Chondrocyte (in vitro differentiated cells): ENCODE measurements at places on chromosomes 7 and 10. TPM values are rescaled to one million over a fixed set of nuclear protein-coding genes. Genes with fewer than 3 reads are reported as not detected.
A peak's percentile ranks its signal among the peaks of the same experiment; 100 is the strongest.

DNA sequence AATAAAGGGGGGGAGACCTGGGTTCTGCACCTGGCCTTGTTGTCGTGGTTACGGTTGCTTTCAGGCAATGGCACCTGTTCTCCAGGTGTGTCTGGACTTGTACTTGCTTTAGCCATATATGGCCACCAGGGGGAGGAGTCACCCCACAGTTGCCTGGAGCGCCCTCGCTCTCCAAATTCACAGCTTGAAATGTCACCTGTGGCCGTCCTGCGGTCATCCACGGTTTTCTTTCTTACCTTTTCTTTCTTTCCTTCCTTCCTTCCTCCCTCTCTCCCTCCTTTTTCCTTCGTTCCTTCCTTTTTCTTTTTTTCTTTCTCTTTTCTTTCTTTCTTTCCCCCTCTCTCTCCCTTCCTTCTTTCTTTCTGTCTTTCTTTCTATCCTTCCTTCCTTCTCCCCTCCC lies 157.2 kb upstream of the ZNF92 start:
- DNase-seq: no peak
- no peak overlapping the region for H3K4me3 ChIP-seq
- H3K27me3 ChIP-seq: no peaks in the 10 kb centered on the region
- H3K36me3 ChIP-seq: no peaks in the 10 kb centered on the region
- no peaks in the 10 kb centered on the region for H3K4me1 ChIP-seq
- H3K27ac ChIP-seq: no peak overlapping the region

GRCh38 chr7:121954803-121955202 lies 81.8 kb downstream of the PTPRZ1 start:
- no peaks in the 10 kb centered on the region for H3K4me1 ChIP-seq
- DNase-seq: no peak
- no peak overlapping the region for H3K27ac ChIP-seq

DNA sequence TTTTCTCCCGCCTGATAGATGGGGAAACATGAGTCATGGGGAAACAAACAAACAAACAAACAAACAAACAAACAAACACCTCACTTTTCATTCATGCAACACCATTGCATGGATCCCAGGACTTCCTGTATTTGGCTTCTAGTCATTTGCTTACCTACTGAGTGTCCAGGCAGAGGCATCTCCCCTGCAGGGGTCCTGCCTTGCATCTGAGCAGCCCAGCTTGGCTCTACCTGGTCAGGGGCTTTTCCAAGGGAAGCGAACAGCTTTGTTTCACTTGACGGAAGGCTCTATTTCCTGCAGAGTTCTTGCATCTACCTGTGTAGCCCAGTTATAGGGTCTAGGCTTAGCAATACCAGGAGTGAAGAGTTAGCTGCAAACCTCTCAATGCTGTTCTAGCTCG lies 374.2 kb downstream of the GATA3 start:
- H3K36me3 ChIP-seq: no peaks in the 10 kb centered on the region
- H3K27me3 ChIP-seq: no peaks in the 10 kb centered on the region
- no peak for DNase-seq

DNA sequence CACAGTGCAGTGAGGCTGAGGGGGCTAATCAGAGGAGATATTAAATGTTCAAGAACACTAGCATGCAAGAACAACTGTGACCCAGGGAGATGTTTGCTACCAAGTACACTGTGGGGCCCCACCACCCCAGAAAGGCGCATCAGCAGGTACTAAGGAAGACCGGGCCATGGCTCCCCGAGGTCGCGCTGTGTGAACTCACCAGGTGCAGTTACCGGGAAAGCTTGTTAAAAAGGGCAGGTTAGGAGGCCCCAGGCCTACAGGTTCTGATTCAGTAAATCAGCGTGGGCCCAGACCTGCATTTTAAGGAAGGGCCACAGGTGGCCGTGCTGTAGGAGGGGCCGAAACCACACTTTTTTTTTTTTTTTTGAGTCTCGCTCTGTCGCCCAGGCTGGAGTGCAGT lies 54.6 kb downstream of the TMEM209 start:
- H3K36me3 ChIP-seq: no peaks in the 10 kb centered on the region
- no peak for DNase-seq
- no peak overlapping the region for H3K4me3 ChIP-seq
- H3K27me3 ChIP-seq: no peaks in the 10 kb centered on the region
- H3K4me1 ChIP-seq: peaks cover 16% of the 10 kb centered on the region

GRCh38 chr10:86438091-86438749 lies 71.6 kb upstream of the GRID1 start:
- H3K4me3 ChIP-seq: no peak overlapping the region
- peak overlapping the region; percentile 80 for H3K27ac ChIP-seq
- no peaks in the 10 kb centered on the region for H3K27me3 ChIP-seq
- peaks cover 34% of the 10 kb centered on the region for H3K36me3 ChIP-seq
- DNase-seq: no peak

DNA sequence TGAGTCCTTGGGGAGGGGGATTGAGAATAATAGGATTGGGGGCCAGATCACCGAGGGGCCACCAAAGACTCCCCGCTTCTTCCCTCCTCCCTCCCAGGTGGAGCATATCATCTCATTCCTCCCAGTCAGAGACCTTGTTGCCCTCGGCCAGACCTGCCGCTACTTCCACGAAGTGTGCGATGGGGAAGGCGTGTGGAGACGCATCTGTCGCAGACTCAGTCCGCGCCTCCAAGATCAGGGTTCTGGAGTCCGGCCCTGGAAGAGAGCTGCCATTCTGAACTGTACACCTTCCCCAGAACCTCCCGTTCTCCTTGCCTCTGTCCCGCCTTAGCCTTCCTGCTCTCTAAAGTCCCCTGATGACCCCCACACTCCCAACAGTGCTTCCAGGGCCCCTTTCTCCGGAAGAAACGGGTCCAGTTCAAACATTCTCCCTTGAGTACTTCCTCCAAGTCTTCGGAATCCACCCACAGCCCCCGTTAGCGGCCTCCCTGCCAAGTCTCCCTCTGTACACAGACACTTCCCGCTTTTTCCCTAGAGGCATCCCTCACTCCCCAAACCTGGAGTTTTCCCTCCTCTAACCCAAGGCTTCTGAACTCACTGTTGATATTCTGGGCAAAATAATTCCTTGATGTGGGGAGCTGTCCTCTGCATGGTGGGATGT lies 4.1 kb downstream of the FBXO24 start:
- peaks cover 16% of the 10 kb centered on the region for H3K4me1 ChIP-seq
- H3K4me3 ChIP-seq: no peak overlapping the region
- DNase-seq: no peak
- H3K27me3 ChIP-seq: no peaks in the 10 kb centered on the region
- peak overlapping the region; percentile 37 for H3K27ac ChIP-seq
- no peaks in the 10 kb centered on the region for H3K36me3 ChIP-seq

The ZNF467 gene
- 2.3 to 3.5 TPM (median 3.1 TPM) in 3 replicates for total RNA-seq

- peaks cover 6% of the 10 kb centered on the region for H3K4me1 ChIP-seq
- peaks cover 12% of the 10 kb centered on the region for H3K36me3 ChIP-seq
- no peak for DNase-seq
- no peak overlapping the region for H3K27ac ChIP-seq
Measured at GRCh38 chr10:103584216-103585010, 90.9 kb downstream of the NEURL1 start.

DNA sequence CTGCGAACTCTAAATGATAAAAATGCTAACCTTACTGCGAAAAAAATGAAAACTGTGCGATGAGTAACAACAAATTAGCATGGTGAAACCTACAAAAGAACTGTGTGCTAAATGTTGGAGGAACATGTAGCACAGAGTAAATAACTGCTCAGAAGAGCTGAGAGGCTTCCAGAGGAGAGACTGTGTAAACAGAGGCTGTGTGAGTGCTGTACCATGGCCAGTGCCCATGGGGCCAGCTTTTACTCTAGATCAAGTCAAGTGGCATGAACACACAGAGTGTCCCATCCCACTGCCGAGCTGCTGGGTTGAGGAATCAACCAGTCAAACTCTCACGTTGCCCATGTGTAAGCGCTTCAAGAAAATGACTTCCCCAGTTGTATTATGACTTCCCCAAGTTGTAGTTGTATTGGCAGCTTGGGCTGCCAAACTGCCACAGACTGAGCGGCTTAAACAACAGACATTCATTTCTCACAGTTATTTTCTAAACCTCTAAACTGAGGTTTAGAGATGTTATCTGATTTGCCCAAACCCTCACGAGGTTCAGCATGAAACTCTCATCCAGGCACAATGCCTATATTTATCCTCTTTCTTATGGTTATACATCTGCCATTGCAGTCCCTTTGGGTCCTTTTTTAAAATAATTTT lies 270.7 kb downstream of the ABCA13 start:
- peaks cover 27% of the 10 kb centered on the region for H3K27me3 ChIP-seq
- H3K27ac ChIP-seq: no peak overlapping the region
- H3K4me3 ChIP-seq: no peak overlapping the region

- no peak for DNase-seq
- peaks cover 19% of the 10 kb centered on the region for H3K4me1 ChIP-seq
- no peak overlapping the region for H3K4me3 ChIP-seq
Measured at GRCh38 chr10:15373199-15373598, 2.1 kb upstream of the FAM171A1 start.

- no peak overlapping the region for H3K4me3 ChIP-seq
- DNase-seq: no peak
- no peak overlapping the region for H3K27ac ChIP-seq
- H3K27me3 ChIP-seq: no peaks in the 10 kb centered on the region
Measured at GRCh38 chr7:36286226-36286625, 103.4 kb upstream of the ANLN start.

DNA sequence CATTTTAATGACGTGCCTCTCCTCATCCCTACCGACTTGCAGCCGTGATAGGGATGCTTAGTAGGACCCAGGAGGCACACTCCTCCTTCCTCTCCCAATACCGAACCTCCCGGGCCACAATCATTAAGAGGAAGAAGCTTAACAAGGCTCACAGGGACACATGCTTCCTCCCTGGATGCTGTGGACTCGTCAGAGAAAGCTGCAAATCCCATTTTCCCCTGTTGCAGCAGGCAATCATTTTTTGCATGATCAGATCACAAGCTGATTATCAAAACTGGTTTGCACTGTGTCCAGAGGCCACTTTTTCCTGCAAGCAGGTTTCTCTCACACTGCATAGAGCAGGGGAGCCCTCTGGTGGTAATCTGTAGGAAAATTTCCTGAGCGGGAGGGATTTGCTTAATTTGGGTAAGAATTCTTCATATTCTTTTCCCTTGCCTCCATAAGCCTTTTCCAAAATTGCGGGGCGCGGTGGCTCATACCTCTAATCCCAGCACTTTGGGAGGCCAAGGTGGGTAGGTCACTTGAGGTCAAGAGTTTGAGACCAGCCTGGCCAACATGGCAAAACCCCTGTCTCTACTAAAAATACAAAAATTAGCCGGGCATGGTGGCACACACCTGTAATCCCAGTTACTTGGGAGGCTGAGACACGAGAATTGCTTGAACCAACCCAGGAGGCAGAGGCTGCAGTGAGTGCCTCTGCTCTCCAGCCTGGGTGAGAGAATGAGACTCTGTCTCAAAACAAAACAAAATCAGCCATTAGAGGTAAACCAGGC lies 16.1 kb upstream of the LAMB4 start:
- H3K4me1 ChIP-seq: no peaks in the 10 kb centered on the region
- H3K4me3 ChIP-seq: no peak overlapping the region
- no peak overlapping the region for H3K27ac ChIP-seq
- no peaks in the 10 kb centered on the region for H3K27me3 ChIP-seq

DNA sequence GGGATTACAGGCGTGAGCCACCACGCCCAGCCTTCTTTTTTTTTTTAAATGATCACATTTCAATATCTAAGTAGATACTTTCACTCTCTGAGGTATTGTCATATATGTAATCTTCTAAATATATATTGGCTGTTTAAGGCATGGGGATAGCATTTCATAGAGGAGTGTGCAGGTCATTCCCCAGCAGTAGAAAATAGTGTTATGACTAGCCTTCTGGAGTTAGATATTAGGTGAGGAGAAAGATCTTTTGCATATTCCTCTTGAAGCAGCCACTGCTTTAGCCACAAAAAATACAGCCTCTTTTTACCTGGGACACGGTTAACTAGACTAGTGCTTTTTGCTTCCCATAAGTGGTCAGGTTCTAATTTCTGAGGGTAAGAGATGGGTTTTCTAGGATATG lies 28.9 kb downstream of the ADD3 start:
- no peaks in the 10 kb centered on the region for H3K36me3 ChIP-seq
- H3K4me1 ChIP-seq: peaks cover 50% of the 10 kb centered on the region
- DNase-seq: no peak
- no peak overlapping the region for H3K27ac ChIP-seq

- no peak overlapping the region for H3K4me3 ChIP-seq
- no peaks in the 10 kb centered on the region for H3K27me3 ChIP-seq
- peaks cover 5% of the 10 kb centered on the region for H3K36me3 ChIP-seq
- no peak for DNase-seq
- H3K4me1 ChIP-seq: peaks cover 77% of the 10 kb centered on the region
Measured at GRCh38 chr7:15625466-15625865, 61.0 kb downstream of the MEOX2 start.

The PPP1R3C gene
- total RNA-seq: 24.0 to 39.8 TPM (median 39.0 TPM) in 3 replicates

GRCh38 chr7:102457352-102457924 lies 7.2 kb downstream of the ALKBH4 start:
- H3K27ac ChIP-seq: no peak overlapping the region
- no peak for DNase-seq
- H3K36me3 ChIP-seq: peaks cover 9% of the 10 kb centered on the region
- H3K4me1 ChIP-seq: peaks cover 7% of the 10 kb centered on the region
- no peak overlapping the region for H3K4me3 ChIP-seq

GRCh38 chr7:50397320-50397970 lies 52.7 kb downstream of the FIGNL1 start:
- H3K4me3 ChIP-seq: no peak overlapping the region
- H3K36me3 ChIP-seq: no peaks in the 10 kb centered on the region
